NK-92 treated with Interleukin-12 subunit alpha and Interleukin-12 subunit beta, amount 100 ng/mL, for 24 hours (cell line): ENCODE measurements at places on chromosomes 12 and 14.
A peak's percentile ranks its signal among the peaks of the same experiment; 100 is the strongest.

DNA sequence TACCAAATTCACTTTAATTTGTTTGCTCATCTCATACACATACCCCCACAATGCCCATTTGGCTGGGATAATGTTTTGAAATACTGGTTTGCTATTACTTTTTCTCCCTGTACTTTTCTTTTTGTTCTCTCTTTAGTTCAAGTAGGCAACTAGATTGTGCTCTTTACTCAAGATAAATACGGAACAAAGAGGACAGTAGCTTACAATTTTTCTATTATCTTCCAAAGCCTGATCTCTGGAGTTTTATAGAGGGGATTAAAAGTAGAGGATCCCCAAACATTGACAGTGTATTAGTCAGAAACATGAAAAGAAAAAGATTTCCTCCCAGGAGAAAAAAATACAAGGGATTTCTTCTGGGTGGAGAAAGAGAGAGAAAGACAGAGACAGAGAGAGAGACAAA is 102.1 kb upstream of the FSCB start:
- DNase-seq, result no peak

DNA sequence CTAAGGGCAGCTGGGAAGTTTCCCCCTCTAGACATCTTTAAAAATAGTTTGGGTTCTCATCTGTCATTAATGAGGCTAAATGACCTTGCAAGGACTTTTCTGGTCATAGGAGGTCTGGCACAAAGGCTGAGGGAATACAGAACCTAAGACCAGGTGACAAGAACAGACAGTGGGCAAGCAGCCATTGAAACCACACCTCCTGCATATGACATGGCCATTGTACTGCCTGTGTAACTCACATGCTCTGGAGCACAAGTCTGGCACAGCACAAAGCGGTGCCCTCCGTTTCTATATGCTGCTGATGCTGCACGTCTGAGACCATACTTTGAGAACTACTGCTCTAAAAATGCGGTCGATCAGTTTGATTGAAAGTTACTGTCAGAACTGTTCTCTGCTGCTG is 143.3 kb downstream of the APAF1 start:
- DNase-seq, result no peak

GRCh38 chr12:1170411-1170810 is 179.4 kb downstream of the ERC1 start:
- no peak for DNase-seq

- DNase-seq, result no peak
Measured at GRCh38 chr14:87108726-87109125, 884.3 kb downstream of the GALC start.

DNA sequence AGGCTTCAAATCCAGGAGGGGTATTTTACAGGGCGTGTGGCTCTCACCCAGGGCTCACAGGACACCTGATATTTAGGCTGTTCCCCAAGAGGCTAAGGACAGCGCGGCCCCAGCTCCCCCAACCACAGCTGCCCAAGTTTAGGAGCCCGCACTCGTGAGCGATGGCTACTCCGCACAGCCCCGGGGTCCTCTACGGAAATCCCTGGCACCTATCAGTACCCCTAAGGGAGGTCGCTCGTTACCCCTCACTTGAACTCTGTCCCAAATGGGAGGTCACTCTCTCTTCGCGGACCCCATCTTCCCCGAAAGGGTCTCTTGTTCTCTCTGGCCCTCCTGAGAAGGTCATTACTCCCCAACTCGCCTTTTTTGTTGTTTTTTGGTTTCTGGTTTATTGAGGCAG is 708 bp upstream of the P2RX4 start:
- DNase-seq, result no peak

DNA sequence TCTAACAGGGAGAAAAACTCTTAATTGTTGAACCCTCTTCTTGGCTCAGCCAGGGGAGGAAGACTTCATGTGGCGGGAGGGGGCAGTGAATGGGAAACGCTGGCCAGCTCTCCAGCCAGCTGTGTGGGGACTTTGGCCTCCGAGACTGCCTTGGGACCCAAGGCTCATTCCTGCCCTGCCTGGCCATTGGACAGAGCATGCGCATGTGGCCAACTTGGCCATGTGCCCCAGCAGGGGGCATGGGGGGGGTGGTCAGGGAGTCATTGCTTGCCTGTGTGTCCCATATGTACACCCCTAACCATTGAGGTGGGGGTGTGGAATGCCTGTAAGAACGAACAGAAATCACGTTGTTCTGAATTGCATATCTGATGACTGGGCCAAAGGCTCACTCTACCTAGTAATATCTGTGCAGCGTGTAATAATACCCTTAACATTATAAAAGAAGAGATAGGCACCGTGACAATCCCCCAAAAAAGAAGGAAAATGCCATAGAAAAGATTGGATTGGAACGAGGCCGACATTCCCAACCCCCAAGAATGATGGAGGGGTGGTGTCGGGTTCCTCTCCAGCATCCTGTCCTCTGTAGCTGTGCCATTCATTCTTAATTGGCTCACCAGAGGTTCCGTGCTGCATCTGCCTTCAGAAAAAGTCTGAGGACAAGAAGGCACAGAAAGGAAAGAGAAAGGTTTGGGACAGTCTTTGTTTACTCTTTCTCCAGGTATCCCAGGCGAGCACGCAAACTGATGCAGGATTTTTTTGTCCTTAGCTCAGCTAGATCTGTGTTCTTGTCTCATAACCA is 3.5 kb upstream of the FAR2 start:
- no peak for DNase-seq

- DNase-seq, result no peak
Measured at GRCh38 chr14:99805757-99806439, 12.7 kb downstream of the EML1 start.

DNA sequence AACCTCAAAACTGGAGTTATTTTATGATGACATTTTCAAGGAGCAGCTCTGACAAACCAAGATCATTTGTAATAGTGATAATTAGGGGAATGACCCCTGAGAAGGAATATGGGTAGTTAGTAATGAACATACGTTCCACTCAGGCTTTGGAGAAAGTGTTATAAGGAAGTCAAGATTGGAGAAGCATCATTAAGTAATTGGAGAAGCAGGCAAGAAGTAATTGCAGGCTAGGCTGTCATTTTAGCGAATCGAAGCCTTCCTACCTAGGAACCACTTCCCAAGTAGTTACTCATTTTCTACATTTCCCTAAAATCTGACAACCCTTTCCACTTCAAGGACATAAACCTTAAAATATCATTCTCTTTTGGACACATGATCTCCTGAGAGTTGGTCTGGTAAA is 1.2 kb downstream of the EDDM3B start:
- no peak for DNase-seq

DNA sequence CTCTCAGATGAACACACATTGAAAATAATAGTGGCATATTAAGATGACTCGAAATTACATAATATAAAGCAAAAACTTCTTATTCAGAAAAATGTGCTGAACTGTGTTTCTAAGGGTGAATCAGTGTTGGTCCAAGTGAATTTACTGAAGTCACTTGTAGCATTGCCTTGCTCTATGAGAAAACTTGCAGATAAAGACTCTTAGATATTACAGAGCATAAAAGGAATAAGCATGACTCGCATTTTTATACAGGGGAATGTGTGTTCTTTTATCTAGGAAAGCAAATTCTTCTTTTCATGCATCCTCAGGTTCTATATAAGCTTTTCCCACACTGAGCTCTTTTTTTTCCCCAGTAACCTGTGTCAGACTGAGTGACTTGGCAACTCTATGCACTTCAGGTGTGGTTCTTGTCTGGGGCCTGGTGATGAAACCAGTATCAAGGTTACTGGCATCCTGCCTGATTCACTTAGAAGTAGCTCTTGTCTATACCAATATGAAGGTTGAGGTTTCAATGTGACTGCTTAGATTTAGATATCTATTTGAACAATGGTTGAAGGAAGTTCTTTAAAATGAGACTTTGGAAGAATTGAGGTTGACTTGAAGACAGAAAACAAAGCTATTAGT is 76.1 kb downstream of the OTOGL start:
- DNase-seq, result no peak

- DNase-seq, result peak; percentile 1
Measured at GRCh38 chr12:47080725-47081502, 1.2 kb upstream of the AMIGO2 start.

- no peak for DNase-seq
Measured at GRCh38 chr14:69684461-69685217, 73.2 kb downstream of the SUSD6 start.

- DNase-seq, result no peak
Measured at GRCh38 chr12:116631619-116632018, 72.4 kb downstream of the MAP1LC3B2 start.

- no peak for DNase-seq
Measured at GRCh38 chr12:3178671-3179313, 101.6 kb downstream of the TSPAN9 start.

- no peak for DNase-seq
Measured at GRCh38 chr12:64544371-64545080, 65.8 kb upstream of the RASSF3 start.

DNA sequence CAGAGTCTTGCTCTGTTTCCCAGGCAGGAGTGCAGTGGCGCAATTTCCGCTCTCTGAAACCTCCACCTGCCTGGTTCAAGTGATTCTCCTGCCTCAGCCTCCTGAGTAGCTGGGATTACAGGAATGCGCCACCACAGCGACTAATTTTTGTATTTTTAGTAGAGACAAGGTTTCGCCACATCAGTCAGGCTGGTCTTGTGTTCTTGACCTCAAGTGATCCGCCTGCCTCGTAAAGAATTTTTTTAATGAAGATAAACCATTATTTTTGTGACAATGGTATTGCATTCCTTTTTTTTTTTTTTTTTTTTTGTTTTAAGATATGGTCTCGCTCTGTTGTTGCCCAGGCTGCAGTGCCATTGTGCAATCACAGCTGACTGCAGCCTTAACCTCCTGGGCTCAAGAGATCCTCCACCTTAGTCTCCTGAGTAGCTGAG is 25.8 kb downstream of the ACVR1B start:
- no peak for DNase-seq

GRCh38 chr12:727321-727720 is 25.1 kb upstream of the WNK1 start:
- DNase-seq, result no peak

DNA sequence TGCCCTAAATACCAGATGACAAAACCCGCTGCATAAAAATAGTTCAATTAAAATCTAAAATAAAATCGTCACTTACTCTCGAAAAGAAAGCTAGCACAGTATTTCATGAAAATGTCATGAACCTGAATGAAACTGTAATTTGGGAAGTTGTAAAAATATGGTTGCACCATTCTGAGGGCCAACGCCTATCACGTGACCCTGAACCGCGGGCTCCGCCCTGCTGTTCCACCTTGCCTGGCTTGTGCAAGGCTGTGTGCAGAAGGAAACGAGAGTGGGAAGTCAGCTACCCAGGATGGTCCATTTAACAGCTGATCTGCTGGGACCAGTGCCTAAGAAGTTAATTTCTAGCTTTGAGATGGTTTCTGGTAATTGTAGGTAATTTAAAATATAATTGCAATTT is 91.7 kb upstream of the BMP4 start:
- DNase-seq, result no peak

- no peak for DNase-seq
Measured at GRCh38 chr12:1864456-1864855, 44.1 kb downstream of the LRTM2 start.

- no peak for DNase-seq
Measured at GRCh38 chr12:124369055-124369826, 74.3 kb downstream of the RFLNA start.

DNA sequence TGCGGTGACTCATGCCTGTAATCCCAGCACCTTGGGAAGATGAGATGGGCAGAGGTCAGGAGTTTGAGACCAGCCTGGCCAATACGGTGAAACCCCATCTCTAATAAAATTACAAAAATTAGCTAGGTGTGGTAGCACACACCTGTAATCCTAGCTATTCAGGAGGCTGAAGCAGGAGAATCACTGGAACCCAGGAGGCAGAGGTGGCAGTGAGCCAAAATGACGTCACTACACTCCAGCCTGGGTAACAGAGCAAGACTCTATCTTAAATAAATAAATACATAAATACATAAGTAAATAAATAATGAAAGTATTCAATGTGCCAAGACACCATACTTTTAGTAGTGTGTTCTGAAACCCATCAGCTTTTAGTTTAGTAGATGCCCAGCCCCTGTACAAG is 308.1 kb upstream of the FLRT2 start:
- no peak for DNase-seq

DNA sequence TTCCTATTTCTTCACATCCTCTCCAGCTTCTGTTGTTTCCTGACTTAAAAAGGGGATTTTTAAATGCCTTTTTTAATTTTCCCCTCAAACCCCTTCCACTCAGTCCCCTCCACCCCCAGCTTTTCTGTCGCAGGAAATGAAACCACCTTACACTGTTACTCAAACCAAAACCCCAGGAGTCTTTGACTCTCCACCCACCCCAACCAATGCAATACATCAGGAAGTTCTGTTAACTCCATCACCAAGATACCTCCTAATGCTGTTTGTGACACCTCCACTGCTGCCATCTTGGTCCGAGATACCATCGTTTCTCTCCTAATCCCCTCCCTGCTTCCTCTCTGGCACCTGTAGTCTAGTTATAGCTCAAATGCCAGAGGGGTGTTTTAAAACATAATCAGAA is 25.4 kb upstream of the CPM start:
- DNase-seq, result no peak

DNA sequence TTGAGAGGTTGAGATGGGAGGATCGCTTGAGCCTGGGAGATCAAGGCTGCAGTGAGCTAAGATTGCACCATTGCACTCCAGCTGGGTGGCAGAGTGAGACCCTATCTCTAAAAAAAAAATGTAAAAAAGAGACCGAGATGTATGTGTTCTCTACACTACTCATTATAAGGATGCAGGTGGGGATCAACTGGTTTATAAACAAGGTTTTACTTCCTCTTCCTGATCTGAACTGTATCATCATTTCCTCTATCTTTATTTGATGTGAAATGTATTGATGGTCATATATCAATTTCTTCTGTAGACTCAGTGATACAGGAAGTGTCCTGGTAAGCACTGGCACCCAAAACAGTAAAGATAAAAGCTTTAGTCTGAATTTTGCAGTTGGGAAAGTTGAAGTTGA is 20.1 kb upstream of the USP44 start:
- no peak for DNase-seq

GRCh38 chr14:81269100-81269978 is 48.6 kb upstream of the GTF2A1 start:
- no peak for DNase-seq

- DNase-seq, result no peak
Measured at GRCh38 chr14:48325486-48325885, 650.1 kb upstream of the MDGA2 start.

- no peak for DNase-seq
Measured at GRCh38 chr14:73710737-73711136, 3.4 kb downstream of the PNMA1 start.

DNA sequence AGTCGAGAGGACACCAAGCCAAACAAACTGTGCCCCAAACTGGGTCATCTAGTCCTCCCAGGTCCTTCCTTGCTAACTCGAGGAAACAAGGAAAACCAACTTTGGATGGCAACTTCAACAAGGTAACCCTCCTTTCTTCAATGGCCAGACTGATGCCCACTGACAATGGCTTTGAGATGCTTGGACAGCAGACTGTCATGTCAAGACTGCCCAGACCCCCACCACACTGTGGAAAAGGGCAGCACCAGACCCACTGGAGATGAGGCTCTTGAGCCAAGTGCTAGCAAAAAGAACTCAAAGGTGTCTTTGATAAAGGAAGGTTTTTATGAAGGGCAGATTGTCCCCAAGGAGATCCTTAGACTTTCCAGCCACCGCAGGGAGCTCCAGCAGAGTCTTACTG is 9.0 kb upstream of the CDH24 start:
- DNase-seq, result no peak
